ENCODE measurements at places on chromosomes 6 and 20. TPM values are rescaled to one million over a fixed set of nuclear protein-coding genes. Genes with fewer than 3 reads are reported as not detected.

PDYN gene
- not detected for total RNA-seq

LINC00237 gene
- total RNA-seq: not detected

- DNase-seq: no peak
Observed at GRCh38 chr6:76835695-76836094, 627.6 kb downstream of the HTR1B start.

- no peak for DNase-seq
Observed at GRCh38 chr6:166556863-166557322, 29.6 kb downstream of the RAMACL start.

- DNase-seq: no peak
Observed at GRCh38 chr6:133778414-133779130, 110.3 kb upstream of the TCF21 start.

- no peak for DNase-seq
Observed at GRCh38 chr20:4112481-4113421, 97.4 kb upstream of the RNF24 start.

GRCh38 chr20:34970846-34971560 is 15.3 kb downstream of the MYH7B start:
- no peak for DNase-seq

DNA sequence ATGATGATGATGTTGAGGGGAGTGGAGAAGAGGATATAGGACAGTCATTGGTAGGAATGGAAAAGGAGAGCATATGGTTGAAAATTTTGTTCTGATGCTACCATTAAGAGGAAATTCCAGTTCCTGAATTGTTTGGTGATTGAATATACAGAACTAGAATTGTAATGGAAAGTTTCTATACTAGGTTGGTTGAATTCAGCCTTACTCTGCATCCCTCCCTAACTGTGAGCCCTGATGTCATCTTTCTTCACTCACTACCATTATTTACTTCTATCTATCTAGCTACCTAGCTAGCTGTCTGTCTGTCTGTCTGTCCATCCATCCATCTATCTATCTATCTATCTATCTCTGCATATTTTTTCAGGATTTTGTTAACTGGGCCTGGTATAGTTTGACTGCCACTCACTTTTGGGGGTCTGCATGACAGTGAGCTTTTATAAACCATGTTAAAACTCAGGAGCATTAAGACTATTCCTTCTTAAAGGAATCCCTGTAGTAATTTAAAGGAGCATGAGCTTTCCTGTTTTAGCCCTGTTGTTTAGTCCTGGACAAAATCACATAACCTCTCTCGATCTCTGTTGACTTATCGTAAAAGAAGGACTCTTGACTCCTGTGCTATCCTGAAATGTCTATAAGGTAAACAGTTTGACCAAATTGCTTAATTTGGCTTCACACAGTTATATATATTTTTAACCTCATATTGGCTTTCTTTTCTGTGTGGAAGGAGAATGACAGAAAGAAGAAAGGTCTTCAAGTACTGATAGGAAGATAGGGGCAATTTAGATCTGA is 71.4 kb downstream of the AKAP7 start:
- no peak for DNase-seq

GRCh38 chr20:44479643-44480042 is 4.0 kb downstream of the TTPAL start:
- no peak for DNase-seq

- no peak for DNase-seq
Observed at GRCh38 chr6:10417681-10418104, 2.8 kb upstream of the TFAP2A start.

- DNase-seq: no peak
Observed at GRCh38 chr6:3284436-3284876, 25.7 kb downstream of the PSMG4 start.

GRCh38 chr6:87918461-87918941 is 129.1 kb upstream of the SPACA1 start:
- DNase-seq: no peak

DNA sequence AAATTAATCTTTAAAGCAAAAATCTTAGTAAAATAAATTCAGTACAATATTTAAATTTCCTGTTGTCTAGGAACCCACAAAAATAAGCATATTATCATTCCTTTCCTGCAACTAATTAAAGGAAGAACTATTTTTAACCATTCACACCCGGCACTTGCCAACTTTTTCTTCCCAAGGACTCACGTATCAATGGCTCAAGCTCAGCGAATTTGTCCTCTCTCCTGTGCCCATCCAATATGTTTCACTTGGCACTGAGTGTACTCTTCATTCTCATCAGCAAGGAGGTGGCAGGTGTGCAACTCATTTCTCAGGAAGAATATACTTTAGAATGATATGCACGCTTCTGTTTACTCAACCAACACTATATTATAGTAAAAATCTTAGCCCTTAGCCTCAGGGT is 419.4 kb downstream of the C6orf118 start:
- no peak for DNase-seq

DNA sequence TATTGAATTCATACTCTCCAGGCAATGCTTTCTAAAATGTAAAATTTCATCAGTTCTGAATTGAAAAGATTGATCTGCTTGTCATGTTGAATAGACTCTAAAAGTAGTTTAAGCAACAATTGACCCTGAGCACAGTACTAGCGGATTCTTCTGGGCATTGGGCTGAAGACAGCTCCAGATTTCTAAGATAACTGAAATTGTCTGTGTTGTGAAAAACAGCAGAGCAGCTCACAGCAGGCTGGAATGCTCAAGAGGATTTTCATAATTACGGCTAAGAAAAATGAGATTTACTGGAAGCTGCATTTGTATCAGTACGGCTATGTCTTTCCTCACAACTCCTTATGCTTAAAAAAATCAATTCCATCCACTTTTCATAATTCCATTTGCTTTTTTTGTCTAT is 373.7 kb downstream of the HACE1 start:
- DNase-seq: no peak

DNA sequence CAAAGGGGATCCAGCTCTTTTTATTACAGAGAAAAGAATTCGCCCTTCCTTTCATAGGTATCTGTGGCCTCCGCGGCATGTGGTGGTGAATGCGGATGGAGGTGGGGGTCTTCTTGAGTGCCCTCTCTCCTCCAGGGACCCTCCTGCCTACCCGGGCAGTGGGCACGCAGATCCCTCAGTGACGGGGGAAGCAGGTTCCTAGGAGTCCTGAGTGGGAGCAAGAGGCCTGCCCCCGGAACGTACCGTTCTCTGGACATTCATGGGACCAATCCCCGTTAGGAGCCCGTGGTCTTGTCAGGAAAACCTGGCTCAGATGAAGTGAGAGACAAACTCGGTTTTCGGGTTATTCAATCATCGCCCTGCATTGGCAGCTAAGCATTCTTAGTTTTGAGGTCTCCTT is 56.4 kb downstream of the SMOC2 start:
- no peak for DNase-seq

DNA sequence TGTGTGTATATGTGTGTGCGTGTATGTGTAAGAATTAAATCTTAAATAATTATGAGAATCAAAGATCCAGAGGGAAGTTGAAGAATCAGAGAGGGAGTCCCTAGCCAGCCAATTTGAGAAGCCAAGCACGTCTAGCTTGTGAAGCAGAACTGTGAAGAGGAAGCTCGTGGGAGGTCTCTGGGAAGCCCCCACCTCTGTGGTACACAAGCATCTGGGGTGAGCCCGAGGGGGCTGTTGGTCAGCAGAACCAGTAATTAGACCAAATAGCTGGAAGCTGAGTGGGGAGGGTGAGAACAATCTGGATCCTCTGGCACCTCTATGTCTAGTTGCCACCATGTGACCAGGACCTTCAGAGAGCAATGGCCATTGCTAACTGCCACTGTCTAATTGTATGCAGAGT is 310.0 kb upstream of the PRND start:
- no peak for DNase-seq

GRCh38 chr20:19849341-19850197 is 91.5 kb downstream of the RIN2 start:
- DNase-seq: no peak

DNA sequence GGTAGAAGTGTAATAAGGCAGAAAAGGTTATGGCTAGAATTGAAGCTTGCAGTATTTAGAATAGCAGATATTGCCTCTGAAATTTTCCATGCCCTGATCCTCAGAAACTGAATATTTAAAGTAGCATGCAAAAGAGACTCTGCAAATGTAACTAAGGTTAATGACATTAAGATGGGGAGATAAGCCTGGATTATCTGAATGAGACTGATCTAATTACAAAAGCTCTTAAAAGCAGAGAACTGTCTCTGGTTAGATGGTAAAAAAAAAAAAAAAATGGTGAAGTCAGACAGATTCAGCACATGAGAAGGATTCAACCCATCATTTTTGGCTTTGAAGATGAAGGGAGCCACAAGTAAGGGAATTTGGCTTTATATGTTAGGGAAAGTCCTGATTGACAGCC is 503.7 kb upstream of the IRAK1BP1 start:
- no peak for DNase-seq

DNA sequence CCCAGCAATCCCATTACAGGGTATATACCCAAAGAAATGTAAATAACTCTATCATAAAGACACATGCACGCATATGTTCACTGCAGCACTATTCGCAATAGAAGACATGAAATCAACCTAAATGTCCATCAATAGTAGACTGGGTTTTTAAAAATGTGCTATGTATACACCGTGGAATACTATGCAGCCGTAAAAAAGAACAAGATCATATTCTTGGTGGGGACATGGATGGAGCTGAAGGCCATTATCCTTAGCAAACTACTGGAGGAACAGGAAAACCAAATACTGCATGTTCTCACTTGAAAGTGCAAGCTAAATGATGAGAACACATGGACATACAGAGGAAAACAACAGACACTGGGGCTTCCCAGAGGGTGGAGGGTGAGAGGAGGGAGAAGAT is 201.2 kb downstream of the GMDS start:
- no peak for DNase-seq

- DNase-seq: no peak
Observed at GRCh38 chr6:142446576-142446975, 144.8 kb downstream of the ADGRG6 start.

DNA sequence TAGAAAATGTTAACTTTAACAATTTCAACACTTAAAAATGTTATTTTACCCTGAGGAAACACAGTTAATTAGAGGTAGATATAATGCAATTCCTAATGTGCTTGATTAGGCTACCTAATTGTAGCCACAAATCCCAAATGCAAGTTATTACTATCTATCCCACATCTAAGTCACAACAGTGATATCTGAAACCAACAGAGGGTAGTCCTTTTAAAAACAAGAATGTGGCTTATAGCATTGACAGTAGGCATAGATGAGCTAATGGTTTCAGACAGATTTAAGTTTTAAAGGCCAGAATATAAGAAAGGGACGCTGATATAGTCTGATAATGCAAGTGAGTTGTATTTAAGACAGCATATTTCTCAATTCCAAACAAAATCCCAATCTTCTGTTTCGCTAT is 23.0 kb downstream of the PLN start:
- DNase-seq: no peak

- DNase-seq: no peak
Observed at GRCh38 chr6:116866281-116866871, 10.7 kb upstream of the RFX6 start.

- peak; percentile 41 for DNase-seq
Observed at GRCh38 chr6:99334526-99335127, 14.8 kb downstream of the FAXC start.

DNA sequence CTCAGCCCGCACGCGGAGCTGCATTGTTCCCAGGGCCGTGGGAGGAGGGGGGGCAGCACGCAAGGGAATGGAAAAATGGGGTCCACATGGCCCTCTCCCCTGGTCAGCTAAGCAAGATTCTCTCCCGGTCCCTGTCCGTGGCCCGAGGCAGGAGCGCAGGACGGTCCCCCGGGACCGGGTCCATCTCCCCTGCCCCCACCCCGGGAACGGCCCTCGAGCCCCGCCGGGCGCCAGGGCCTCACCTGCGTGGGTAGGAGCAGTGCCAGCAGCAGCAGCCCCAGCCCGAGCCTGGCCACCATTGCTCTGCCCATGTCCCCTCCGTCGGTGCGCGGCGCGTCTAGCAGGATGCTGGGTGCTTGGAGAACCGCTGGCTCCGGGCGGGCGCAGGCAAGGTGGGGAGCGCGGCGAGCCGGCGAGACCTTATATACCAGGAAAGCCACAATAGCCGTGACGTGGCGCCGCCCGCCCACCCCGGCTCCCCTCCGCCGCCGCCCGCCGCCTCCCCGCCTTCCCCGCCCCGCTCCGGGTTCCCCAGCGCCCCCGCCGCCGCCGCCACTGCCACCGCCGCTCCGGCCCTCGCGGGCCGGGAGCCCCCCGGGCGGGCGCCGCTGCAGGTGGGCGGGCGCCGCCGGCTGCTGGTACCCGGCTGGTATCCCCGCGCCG is at the start of gene CD24:
TSS of gene CD24 (minus strand) at position 394 of the 663 bp plus-strand sequence. CDS start at position 311, 83 bp downstream.
- peak; percentile 14 for DNase-seq

GRCh38 chr6:116169880-116170279 is 43.9 kb upstream of the COL10A1 start:
- no peak for DNase-seq

DNA sequence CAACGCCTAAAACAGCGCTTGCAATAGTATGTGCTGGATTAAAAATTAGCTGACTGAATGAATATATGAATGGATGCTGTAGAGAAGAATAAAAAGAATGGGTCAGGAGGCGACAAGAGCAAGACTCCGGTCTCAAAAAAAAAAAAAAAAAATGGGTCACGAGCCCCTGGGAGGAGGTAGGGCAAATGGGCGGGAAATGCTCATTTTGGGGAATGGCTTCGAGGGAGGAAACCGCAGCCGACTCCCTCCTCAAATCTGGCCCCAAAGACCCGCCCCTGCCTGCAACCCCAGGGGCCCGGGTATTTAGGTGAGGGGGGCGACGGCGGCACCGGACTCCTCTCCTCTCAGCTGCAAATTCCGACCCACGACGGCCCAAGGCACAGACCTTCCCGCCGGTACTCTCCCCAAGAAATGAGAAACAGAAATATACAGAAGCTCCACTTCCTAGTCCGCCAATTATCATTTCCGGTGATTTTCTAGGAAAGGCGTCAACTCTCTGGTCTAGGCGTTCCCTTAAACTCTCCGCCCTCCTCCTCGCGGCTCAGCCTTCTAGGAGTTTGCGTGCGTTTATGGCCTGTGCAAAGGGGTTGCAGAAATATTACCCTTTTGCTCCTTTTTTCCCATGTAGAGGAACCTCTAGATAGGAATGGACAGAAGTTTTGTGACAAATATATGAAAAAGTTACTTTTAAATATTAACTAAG is at the start of gene ZNF311:
TSS of gene ZNF311 (minus strand) at position 133 of the 703 bp plus-strand sequence. CDS start 1,361 bp downstream, outside the sequence.
- DNase-seq: peak; percentile 62

- DNase-seq: no peak
Observed at GRCh38 chr6:76592566-76592965, 520.1 kb upstream of the IMPG1 start.

GRCh38 chr6:41675176-41675775 is 37.0 kb downstream of the MDFI start:
- no peak for DNase-seq

- DNase-seq: no peak
Observed at GRCh38 chr6:154197196-154197860, 158.3 kb downstream of the OPRM1 start.

Data from activated CD4-positive, alpha-beta T cell treated with anti-CD3 and anti-CD28 coated beads, Interleukin-2, amount 10 ng/mL, durations not matched to agents 7 days and 5 days (primary cell).